ENCODE measurements at places on chromosomes 12 and 14. TPM values are rescaled to one million over a fixed set of nuclear protein-coding genes. Genes with fewer than 3 reads are reported as not detected.

Gene SLC5A8
- not detected for total RNA-seq

Gene OASL
- 1.3 TPM for total RNA-seq

GRCh38 chr12:94575645-94576403, 74.5 kb downstream of the TMCC3 start:
- no peak for DNase-seq

DNA sequence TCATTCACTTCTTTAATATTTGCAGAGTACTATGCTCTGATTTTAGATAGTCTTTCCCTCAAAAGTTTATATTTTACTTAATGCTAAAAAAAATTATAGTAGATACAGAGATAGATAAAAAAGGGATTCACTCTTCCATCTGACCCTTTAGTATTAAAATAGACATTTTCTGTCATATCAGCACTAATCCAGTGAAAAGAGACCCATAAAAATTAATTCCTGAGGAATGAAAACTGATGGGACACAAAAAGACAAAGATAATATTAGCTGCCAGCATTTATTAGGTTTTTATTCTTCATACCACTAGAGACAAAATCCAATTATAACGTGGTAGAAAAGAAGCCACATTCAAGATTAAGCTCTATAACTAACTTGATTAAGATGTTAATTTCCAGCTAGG, 45.3 kb downstream of the SOS2 start:
- no peak for DNase-seq

DNA sequence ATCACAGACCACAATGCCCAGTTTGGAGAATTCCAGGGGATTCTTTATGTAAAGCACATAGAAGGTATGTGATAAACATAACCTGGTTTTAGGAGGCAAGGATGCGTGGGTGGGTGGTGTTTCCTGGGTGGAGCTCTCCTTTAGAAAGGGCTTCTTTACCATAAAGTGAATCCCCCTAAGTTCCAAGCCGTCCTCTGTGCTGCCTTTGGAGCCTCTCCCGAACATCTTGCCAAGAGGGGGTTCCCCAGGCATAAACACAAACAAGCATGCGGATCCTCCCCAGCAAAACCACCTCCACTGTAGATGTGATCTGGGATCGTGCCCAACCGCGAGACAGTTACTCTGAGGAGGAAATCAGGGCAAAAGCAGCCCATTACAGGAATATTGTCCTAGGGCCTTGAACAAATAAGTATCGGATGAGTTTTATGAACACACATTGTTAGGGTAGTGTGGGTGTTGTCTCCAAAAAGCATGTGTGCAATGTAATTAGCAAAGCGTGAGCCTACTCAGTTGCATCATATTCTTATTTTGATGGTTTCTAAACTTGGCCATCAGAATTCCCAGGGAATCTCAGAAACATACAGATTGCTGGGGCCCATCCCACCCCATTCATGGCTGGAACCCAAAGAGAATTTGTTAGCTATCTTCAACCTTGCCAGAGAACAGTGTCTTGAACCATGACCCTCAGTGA, 48.8 kb upstream of the CORO1C start:
- no peak for DNase-seq

GRCh38 chr14:65229748-65230728, 127.7 kb upstream of the MAX start:
- DNase-seq = peak; percentile 51

Gene MANSC1
- total RNA-seq = 2.9 TPM

Gene PPM1H
- total RNA-seq = 7.8 TPM

DNA sequence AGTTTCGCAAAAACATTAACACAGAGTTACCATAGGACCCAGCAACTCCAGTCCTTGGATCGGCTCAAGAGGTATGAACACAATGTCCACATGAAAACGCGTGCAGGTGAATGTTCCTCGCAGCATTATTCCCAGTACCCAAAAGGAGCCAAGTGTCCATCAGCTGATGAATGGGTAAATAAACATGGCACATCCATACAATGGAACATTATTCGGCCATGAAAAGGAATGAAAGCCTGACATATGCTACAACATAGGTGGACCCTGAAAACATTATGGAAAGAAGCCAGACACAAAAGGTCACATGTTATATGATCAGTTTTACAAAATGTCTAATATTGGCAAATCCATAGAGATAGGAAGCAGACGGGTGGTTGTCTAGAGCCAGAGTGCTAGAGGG, 9.1 kb downstream of the RILPL1 start:
- DNase-seq = no peak

- no peak for DNase-seq
These were observed 168.5 kb downstream of the NAV3 start for GRCh38 chr12:77999074-77999715.

Gene VIPAS39
- 24.0 TPM for total RNA-seq

Gene OTOGL
- total RNA-seq = 0.53 TPM

Gene DLK1
- 1.3 TPM for total RNA-seq

DNA sequence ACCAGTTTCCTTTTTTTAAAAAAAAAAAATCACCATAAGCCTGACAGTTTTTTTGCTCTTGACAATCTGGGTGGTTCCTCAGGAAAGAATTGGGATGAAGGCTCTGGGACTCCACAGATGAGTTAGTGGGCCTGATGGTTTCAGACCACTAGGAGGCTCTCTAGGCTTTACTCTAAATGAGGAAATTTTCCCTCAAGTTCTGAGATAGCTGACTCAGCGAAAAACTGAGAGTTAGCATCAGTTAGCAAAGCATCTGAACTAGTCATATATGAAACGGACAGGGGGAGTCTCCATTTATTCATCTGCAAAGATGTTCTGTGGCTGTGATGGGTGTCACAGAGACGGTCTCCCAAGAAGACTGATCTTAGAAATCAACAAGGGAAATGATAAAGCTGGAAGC, 314.3 kb upstream of the OR4E1 start:
- DNase-seq = no peak

DNA sequence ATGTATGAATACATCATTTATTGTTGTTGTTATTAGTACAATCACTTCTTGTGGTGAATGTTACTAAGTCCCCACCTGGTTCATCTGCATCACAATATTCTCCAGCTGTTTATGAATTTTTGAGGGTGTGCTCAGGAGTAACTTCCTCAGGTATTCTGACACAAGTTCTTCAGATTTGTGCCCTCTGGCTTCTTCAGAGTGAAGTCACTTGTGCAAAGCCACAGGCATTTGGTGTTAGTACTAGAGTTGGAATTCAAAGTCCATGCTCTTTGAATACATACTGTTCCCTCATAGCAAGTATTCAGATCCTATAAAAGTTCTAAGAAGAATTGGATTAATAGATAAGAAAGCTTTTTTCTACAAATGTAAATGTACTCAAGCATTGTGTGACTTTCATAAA, 150.3 kb upstream of the AVPR1A start:
- DNase-seq = no peak

- DNase-seq = peak; percentile 6
These were observed 6.9 kb downstream of the TBC1D15 start for GRCh38 chr12:71846322-71846940.

GRCh38 chr12:62934799-62935674, at the start of gene PPM1H:
TSS of gene PPM1H (minus strand) at chr12:62935150. CDS start at chr12:62934736, 414 bp downstream.
- DNase-seq = peak; percentile 12

GRCh38 chr12:100447381-100447780, 26.3 kb upstream of the NR1H4 start:
- DNase-seq = no peak

Gene GALNT8
- 6.8 TPM for total RNA-seq

DNA sequence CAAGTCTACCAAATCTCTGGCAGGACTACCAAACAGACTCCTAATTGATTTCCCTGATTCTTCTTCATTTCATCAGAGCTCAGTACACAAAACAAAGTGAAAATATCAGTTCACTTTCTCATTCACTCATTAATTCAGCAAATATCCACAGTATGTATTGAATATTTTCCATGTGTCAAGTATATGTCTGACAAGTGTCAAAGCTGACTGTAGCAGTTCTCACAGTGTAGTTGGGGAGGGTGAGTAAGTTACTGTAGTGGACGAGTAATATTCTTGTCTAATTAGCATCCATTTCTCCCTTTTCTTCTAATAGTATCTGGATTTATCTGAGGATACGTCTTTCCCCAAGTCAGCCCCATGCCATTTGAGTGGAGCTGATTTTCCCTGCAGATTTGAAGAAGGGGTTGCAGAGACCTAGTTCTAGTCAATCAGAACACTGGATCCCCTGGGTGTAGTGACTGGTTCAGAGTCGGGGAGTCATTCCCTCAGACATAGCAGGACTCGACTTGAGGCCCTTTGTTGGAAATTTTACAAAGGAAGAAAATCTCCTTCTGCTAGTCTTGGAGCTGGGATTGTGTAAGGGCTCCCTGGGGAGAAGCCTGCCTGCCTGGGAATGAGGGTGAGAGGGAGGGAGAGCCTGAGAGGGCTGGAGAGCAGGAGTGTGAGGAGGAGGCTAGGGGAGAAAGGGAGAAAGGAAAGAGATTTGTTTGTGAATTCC, 51.4 kb downstream of the GRIP1 start:
- DNase-seq = no peak

DNA sequence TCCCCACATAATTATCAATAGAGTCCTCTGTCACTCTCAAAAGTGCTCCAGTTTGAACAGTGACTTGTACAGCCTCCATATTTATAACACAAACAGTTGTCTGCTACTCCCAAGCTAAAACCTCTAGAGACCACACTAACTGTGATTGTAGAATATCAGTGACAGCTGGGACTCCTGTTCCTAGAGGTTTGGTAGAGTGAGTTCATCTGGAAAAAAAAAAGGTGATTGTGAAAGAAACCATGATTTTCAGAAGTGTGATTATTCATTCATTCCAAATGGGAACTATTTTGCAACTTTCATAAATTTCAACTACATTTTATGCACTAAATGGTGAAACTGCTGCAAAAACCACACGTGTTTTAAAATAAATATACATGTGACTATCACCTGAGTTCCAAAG, 128.0 kb upstream of the PLXNC1 start:
- DNase-seq = no peak

Gene TAS2R7
- not detected for total RNA-seq

DNA sequence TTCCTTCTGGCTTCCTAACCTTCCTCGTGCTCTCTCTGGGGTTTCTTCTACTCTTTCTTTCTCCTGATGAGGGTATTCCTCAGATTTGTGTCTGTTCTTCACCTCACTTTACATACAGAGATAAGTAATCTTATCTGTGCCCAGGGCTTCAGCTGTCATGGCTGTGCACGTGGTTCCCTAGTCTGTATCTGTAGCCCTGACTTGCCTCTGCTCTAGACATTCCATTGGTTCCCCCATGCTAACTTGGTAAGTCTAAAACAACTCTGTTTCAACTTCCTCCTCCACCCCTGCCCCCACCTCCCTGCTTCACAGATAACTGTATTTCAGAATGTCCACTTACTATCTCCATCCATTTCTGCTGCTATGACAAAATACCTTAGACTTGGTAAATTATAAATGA, 10.8 kb downstream of the DIP2B start:
- no peak for DNase-seq

GRCh38 chr12:90428881-90429280, 526.1 kb downstream of the CCER1 start:
- no peak for DNase-seq

- DNase-seq = no peak
These were observed 17.4 kb upstream of the B4GALNT3 start for GRCh38 chr12:442235-442884.

DNA sequence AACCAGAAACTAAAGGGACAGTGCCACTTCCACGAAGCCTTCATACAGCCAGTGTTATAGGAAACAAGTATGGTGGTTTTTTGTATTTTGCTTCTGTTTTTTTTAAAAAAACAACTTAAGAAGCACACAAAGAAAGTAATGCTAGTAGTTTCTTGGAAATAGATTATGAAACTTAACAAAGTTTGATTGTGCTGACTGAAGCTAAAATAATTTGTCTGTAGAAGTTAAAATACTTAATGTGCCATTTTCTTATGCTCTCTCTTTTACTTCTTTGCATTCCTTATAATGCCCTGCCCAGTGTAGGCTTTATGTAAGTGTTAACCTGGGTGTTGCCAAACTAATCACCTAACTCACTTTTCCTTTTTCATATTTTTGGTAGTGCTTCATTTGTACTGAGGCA, 16.4 kb downstream of the HCFC2 start:
- no peak for DNase-seq

DNA sequence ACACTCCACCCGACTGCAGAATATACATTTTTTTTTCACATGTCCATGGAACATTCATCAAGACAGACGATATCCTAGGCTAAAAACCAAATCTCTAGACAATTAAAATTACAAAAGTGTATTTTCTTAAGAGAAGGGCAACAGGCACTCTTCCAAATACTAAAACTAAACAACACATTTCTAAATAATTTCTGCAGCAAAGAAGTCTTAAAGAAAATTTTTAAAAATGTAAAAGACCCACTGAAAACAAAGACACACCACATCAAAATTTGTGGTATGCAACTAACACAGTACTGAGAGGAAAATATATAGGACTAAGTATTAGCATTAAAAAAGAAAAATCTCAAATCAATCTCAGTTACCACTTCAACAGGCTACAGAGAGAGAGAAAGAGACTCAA, 570.0 kb downstream of the SLC16A7 start:
- no peak for DNase-seq

DNA sequence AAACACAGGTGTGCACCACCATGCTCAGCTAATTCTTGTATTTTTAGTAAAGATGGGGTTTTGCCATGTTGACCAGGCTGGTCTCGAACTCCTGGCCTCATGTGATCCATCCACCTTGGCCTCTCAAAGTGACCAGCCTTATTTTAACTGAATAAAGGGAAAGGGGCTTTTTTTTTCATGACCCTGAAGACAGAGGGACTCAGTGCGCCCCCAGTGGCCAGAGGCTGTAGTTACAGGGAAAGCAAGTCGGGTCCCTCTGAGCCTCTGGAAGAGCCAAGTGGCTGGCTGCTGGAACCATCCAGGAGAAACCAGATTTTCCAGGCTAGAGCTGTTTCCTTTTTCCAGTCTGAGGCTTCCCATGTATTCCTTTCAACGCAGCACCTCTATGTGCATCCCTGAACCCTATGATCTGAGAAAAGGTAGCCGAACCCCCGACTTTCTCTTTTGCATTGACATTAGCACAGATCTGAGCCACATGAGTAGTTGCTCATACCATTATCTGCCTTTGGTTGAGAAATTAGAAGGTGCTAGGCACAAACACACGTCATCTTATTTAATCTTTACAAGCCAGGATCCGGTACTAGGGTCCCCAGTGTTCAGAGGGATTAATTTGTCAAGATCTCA, 342.7 kb downstream of the CACNA1C start:
- no peak for DNase-seq

DNA sequence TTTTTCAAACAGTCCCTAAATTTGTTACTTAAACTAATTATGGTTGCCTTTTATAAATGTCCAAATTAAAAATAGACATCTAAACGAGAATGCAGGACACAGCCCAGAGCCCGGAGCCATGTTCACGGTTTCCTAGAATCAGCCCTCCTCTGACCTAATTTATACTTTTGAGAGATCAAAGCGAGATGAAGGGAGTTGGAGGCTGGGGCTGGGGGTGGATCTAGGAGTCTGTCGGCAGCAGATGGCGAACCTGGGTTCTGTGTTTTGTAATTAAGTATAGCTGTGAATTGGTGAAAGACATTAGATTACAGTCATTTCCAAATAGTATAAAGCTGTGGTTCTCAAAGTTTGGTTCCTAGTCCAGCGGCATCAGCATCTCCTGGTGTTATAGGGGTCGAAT, 210.1 kb downstream of the SLC41A2 start:
- DNase-seq = no peak

GRCh38 chr14:61176686-61177085, 104.5 kb downstream of the TMEM30B start:
- DNase-seq = peak; percentile 53
